ENCODE measurements at places on chromosomes 6 and 20. TPM values are rescaled to one million over a fixed set of nuclear protein-coding genes. Genes with fewer than 3 reads are reported as not detected.

The TRIM40 gene
- not detected for total RNA-seq

The FAM162B gene
- not detected for total RNA-seq

The RHAG gene
- total RNA-seq: not detected

The KCNK5 gene
- total RNA-seq: 9.2 TPM

The MYCT1 gene
- not detected for total RNA-seq

The DEFB132 gene
- not detected for total RNA-seq

The IPCEF1 gene
- 13.8 TPM for total RNA-seq

The ISM1 gene
- not detected for total RNA-seq

The SFTA2 gene
- total RNA-seq: not detected

The HSPA1A gene
- total RNA-seq: 147 TPM

The PPP1R16B gene
- total RNA-seq: 113 TPM

The SLC12A5 gene
- 0.53 TPM for total RNA-seq

The KCNK15 gene
- total RNA-seq: not detected

The SYNGAP1 gene
- total RNA-seq: 35.3 TPM

The GSTA2 gene
- total RNA-seq: not detected

Data from activated CD4-positive, alpha-beta memory T cell treated with anti-CD3 and anti-CD28 coated beads, Interleukin-2, amount 10 ng/mL, durations not matched to agents 7 days and 5 days (primary cell).